Dorsolateral prefrontal cortex (tissue), 122 donors: ENCODE measurements at places on chromosomes 7 and 10.

GRCh38 chr10:104642658-104643302 lies 1.7 kb downstream of the SORCS3 start:
- peak; percentile 69 for DNase-seq

DNA sequence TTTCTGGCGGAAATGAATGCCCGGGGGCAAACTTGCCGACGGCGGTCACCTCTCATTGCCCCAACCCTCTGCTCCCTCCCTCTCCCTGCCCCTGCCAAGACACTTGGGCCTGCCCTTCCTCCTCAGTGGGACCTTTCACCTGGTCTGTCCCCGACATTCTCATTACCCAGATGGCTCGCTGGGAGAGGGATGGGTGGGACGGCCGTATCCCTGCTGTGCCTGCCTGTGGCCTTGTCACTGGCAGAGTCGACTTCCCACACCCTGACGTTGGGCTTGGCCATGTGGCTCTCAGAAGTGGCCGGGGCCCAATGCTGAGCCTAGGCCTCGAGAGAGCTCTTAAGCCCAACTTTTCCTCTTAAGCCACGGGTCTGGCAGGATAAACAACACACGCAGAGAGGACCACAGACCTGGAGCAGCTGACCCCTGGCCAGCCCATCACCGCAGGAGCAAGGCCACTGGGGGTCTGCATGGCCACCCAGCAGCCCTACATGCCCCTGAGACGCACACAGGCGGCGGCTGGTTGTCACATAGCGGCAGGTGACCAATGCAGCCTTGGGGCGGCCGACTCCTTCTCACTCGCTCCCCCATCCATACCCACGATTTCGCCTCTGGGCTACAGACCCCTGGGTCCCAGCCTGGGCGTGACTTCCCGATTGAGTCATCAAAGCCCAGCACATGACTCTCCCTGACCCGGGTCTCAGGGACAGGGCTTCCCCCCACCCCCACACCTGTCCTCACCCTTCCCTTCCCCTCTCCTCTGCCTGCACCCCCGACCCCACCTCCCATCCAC lies 40.1 kb downstream of the SLC29A4 start:
- DNase-seq = no peak

DNA sequence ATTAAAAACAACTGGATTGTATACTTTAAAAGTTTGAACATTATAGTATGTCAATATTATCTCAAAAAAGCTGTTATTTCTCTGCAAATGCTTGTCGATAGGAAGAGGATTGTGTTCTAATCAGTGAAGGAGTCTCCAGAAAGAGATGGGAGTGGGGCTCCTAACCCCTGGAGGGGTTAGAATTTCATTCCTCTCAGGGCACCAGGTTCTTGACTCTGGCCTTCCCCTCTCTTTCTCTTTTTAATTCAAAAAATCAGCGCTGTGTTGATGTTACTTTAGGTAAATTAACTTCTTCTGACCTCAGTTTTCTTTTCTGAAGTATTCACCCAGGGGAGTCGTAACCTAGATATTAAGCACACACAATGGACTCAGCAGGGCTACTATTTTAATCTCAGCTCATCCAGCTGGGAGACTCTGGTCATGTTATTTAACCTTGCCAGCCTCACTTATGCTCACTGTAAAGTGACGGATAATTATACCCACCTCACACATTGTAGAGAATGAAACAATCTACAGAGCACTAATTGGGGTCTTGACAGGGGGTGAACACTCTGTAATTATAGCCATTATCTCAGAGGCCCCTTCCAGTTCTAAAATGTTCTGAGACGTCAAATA lies 59.4 kb downstream of the GCC1 start:
- DNase-seq = no peak

DNA sequence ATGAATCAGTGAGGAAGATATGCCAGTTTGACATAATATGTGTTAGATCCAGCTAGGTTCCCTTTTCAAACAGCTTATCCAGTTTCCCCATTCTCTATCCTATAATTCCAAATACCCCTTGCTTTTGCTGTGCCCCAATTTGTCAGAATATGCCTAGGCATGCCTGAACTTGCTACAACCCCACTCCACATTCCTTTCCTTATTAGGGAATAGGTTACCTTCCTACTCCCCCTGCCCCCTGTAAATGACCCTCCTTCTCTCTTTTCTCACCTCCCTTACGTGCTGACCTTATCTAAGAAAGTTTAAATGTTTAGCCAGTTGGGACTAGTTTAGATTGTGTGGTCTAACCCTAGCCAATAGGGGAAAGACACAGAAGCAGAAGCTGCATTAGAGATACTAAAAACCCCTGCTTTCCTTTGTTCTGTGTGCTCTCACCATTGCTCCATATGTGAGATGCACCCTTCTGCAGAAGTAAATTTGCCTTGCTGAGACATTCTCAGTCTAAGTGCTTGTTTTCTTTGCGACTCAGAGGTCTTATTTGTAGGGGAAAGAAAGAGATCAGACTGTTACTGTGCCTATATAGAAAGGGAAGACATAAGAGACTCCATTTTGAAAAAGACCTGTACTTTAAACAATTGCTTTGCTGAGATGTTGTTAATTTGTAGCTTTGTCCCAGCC lies 267.8 kb downstream of the SH2D4B start:
- no peak for DNase-seq

DNA sequence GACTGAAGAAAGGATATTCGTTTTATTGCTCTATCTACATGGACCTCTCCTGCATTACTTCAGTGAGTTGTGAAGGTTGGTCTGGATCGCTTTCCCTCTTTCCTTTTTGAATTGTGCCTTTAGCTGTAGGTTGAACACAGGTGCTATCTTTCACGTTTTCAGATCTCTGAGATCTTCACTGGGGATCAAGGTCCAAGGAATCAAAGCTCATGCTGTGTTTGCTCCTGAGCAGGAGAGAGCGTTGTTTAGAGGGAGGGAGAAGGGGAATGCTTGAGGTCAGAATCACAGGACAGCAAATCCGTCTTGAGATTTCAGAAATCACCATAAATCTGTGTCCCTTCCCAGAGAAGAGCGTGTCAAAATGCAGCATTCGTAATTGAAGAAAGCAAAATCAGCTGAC lies 105.0 kb downstream of the INSYN2A start:
- no peak for DNase-seq

DNA sequence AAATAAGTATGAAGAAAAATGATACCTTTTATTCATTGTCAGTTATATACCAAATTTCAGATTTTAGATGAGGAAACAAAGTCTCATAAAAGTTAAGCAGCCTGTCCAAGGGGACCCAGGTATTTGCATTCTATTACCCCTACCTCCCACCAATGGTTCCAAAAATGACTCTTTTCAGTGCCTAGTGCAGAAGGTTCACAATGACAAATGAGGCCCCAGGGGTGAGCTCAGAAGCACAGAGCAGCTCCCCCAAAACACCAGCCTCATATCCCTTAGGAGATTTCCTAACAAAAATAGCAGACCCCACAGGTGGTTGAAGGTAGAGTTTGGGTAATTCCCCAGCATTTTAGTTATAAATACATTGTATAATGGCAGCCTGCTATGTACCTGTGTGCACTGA lies 168.6 kb downstream of the REEP3 start:
- DNase-seq = no peak

- DNase-seq = no peak
These were observed 12.9 kb downstream of the PRKAR2B start for GRCh38 chr7:107057474-107057833.

DNA sequence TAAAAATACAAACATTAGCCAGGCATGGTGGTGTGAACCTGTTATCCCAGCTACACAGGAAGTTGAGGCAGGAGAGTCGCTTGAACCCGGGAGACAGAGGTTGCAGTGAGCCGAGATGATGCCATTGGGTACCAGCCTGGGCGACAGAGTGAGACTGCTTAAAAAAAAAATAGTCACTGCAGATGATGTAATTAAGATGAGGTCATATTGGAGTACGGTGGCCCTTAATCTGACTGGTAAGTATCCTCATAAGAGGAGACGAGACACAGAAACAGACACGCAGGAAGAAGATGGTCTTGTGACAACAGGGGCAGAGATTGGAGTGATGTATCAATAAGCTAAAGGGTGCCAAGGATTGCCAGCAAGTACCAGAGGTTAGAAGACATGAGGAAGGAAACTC lies 156.0 kb downstream of the FAM107B start:
- no peak for DNase-seq

- DNase-seq = no peak
These were observed 1019.0 kb upstream of the C7orf33 start for GRCh38 chr7:147571436-147572185.

DNA sequence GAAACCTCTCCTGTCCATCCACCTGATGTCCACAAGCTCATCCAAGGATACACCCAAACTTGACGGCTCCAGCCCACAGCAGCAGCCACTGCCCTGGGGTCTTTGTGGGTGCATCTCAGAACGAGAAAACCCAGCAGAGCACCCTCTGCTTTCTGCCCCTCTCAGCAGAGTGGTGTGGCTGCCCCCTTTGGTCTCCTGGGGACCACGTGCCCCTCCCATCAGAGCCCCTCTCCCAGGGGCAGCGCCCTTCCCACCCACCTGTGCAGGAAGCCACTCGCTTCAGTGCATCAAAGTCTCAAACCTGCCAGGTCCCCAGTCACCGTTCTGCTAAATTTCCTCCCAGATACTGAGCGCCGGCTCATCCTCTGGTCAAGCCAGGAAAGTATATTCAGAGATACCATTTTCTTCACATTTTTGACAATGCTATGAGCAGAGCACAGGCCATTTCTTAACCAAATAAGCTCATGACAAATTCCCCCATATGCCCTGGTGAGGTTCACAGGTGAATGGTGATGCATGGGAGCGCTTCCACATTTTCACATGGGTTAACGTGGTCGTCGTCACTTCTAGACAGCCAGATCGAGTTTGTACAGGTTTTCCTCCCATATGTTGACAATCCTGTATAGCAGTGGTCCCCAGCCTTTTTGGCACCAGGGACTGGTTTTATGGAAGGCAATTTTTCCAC lies 32.4 kb downstream of the CAMK2B start:
- no peak for DNase-seq

DNA sequence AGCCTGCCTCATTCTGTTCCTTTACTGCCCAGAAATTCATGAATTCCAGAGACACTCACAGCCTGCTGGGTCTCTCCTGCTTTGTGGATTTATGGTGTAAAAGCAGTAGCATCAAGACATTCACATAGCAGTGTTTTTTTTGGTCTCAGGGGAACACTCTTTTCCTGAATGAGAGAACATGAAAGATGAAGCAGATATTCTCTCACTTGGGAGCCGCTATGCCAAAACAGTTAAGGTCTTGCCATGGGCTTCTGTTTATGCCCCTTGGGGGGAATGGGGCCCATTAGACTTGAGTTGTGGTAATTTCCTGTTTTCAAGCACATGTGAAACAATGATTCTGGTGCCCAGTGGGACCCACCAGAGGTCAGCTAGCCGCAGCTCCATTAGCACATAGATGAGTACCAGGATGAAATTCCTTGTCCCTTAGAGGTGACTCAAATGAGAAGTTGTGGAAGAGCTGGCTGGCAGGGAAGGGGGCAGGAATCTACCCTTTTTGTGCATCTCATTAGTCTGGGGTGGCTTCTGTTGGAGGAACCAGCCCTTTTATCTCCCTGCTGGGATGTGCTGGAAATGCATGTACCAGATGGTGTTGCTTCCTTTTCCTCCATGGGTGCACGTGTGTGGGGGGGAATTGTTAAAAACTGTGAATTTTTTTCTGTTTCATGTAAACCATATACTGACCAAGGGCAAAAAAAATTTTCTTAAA lies 13.3 kb downstream of the BMPER start:
- DNase-seq = no peak
